Putamen (tissue), 1 donor: ENCODE measurements at places on chromosomes 6 and 20.

DNA sequence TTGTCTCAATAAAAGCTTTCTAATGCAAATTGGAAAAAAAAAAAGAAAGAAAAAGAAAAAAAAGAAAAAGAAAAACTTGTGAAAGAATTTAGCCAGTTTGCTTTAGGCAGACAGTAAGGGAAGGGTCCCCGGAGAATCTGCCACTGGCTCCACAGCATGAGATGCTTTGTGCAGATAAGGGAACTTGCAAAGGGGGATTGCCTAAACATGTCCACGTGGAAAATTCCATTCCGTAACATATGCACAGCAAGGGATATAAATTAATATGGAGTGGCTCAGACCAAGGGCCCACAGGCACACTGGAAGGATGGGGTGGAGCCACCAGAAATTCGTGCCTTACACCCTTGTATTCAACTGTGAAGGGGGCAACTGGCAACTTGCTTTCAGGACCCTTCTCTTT, 45.4 kb downstream of the MKKS start:
- no peak for DNase-seq

- no peak for DNase-seq
Observed at GRCh38 chr6:101401171-101401570, 7.7 kb downstream of the GRIK2 start.

DNA sequence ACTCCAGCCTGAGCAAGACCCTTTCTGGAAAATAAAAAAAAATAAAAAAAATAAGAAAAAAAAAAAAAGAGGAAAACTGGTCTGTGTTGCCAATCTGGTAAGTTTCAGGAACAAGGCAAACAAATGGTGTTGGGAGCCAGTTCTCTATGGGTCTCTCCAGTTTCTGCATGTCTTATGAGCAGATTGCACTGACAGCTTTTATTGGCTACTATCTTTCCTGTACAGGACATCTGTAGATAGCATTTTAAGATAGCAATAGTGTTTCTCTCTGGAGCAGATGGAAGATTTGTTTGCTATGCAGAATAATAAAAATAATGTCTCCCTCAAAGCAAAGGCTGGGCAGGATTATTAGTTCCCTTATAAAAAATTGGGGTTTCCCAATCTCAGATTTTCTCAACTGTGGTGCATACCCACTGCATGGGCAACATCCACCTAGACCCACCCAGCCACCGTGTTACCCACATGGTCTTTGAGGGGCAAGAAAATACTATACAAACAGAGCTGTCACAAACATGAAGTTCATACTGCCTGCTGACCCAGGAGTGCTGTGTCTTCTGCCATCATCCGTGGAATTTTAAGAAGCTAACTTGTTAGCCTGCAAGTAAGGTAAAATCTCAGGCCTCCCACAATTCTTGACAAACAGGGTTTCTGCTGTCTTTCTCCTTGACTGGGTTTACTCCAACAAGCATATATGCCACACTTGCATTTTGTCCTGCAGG, 9.5 kb downstream of the GMDS start:
- DNase-seq: no peak

- DNase-seq: peak; percentile 75
Observed at GRCh38 chr6:168956884-168957730, 296.5 kb downstream of the THBS2 start.

- no peak for DNase-seq
Observed at GRCh38 chr20:25340380-25340779, 50.3 kb downstream of the ABHD12 start.

DNA sequence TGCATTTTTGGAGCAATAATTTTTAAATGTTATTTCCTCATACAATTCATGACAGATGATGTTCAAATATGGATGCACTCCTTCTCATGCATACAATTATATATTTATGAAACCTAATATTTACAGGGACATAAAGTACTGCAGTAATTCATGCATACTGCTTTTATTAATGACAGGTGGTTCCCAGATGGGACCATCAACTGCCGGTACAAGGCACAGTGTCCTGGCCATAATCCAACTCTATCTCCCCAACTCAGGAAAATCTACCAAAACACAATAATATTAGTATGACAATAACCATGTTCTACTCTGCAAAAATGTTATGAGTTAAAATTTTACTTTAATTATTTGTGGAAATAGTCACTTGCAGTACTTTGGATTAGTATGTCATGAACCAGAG, 77.8 kb downstream of the VIP start:
- DNase-seq: no peak

GRCh38 chr6:149015535-149016525, 269.0 kb downstream of the UST start:
- no peak for DNase-seq

DNA sequence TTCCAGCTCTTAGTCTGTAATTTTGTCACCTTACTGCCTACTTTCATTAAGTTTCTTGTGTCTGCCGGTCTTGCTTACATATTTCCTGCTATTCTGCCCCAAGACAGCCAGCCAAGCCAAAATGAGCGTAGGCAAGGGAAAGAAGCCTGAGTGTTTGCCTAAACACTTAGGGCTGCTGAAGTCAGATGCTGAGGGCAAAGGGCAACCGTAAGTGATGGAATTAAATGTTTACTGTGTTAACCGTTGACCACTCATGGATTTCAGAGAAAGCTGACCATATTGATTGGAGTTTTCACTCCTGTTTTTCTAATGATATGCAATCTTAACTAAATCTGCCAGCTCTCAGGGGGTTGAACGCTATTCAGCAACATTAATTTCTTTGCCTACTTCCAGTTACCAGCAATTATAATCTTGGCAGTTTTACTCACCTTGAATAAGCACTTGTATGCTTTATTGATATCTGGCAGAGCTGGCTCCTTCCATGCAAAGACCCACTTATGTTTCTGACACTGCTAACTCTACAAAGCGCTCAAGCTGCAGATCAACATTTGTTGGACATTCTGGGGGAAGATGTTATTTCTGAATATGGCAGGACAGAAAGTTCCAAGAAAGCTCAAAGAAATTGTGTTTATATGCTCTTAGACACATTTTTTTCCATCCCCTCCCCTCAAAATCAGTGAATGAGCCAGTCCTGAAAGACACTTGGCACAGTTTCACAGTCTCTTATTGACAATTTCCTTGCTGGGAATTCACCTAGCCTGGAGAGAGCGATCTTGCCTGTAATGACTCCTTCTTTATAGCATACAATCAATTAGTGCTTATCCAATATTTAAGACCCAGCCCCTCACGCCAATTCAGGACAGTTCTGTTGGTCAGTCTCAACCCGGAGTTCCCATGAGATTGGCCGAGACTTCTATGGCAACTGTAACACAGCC, 183.8 kb downstream of the PLCB1 start:
- no peak for DNase-seq

GRCh38 chr6:75412969-75413662, 80.5 kb downstream of the FILIP1 start:
- no peak for DNase-seq

- DNase-seq: no peak
Observed at GRCh38 chr20:3277686-3278465, 38.9 kb upstream of the SLC4A11 start.

DNA sequence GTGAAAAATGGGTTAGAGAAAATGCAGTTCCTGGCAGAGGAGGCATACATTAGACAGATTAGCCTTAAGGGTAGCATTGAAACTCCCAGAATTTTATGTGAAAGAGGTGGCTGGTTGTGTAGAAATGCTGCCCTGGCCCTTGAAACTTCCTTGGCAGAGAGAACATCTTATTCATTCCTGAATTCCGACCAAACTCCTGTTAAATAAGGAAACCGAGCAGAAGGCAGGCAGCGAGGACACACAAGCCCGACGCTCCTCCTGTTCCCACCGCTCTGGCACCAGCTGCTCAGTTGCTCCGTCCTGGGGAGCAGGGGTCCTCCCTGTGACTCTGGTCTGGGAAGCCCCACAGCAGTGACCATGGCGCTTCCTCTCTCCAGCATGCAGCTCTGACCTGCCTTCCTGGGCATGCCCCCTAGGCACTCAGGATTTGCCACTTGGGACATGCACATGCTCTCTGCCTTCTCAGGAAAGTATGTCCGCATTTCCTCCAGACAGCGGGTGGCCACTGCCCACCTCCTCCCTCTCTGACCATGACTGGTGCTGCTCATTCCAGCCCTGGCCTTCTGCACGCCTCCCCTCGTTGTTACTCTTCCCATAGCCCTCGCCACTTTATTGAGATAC, 35.2 kb upstream of the CLDN20 start:
- DNase-seq: no peak
